ENCODE measurements at places on chromosomes 7 and 10. TPM values are rescaled to one million over a fixed set of nuclear protein-coding genes. Genes with fewer than 3 reads are reported as not detected.

The ANKRD30A gene
- polyA plus RNA-seq, result not detected

The CTTNBP2 gene
- polyA plus RNA-seq, result 22.0 TPM

The PTPRN2 gene
- 6.2 TPM for polyA plus RNA-seq

The TDRD1 gene
- polyA plus RNA-seq, result 0.19 TPM

The NME8 gene
- not detected for polyA plus RNA-seq

Data from right lung (tissue), 10 donors.